ENCODE measurements at places on chromosomes 7 and 10.

DNA sequence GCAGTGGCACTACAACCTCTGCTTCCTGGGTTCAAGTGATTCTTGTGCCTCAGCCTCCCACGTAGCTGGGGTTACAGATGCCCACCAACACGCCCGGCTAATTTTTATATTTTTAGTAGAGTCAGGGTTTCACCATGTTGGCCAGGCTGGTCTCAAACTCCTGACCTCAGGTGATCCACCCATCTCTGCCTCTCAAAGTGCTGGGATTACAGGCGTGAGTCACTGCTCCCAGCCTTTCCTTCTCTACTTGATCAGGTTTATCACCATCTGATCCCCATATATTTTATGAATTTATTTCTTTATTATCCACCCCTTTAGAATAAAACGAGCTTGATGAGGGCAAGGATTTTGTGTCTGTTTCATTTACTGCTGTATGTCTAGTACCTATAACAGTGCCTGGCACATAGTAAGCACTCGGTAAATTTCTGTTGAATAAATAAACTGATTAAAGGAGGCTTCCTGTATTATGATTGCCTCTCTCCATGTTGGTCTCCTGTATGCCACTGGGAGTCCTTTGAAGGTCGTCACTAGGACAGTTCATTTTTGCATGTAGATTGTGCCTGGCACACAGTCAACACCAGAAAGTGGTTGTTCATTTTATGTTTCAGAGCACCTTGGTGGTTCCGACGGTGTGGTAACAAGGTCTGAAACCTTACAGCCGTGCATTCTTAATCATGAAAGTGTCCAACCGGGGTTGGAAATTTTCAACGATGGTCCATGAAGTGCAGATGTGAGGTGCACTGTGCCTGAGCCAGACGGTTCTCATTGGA is 9.6 kb upstream of the EIF3A start:
- DNase-seq, result no peak

DNA sequence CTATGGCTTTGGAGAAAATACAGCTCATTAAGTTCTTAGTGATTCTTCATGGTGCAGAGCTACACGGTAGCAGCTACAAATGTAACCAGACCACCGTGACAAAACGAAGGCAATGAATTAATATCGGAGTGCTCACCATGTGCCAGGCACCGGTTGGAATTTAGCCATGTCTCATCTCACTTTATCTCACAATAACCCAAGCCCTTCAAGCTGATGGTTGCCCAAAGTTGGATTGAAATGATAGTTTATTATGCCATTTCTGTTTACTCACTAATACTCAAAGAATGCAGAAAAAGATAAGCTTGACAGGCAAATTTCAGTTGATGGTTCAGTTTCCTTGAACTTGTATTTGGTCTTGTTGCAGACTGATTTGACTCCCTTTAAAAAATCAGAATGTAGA is 312.6 kb downstream of the SKIDA1 start:
- no peak for DNase-seq

DNA sequence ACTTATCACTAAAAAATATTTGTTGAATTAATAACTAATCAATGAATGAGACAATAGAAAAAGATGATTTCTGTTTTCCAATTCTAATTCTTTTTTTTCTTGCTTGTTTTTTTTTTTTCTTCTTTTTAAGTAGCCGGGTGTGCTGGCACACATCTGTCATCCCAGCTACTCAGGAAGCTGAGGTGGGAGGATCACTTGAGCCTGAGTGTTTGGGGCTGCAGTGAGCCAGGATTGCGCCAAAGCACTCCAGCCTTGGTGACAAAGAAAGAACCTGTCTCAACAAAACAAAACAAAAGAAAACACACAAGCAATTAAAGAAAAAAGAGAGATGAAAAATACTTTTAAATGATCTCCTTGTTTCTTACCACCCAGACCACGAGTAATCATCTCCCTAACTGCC is 1109.3 kb downstream of the REEP3 start:
- DNase-seq, result no peak

GRCh38 chr10:125054669-125055268 is 105.6 kb downstream of the CTBP2 start:
- no peak for DNase-seq

- DNase-seq, result no peak
These were observed 28.1 kb downstream of the XPNPEP1 start for GRCh38 chr10:109895095-109895818.

GRCh38 chr7:17239046-17239445 is 59.4 kb upstream of the AHR start:
- no peak for DNase-seq

DNA sequence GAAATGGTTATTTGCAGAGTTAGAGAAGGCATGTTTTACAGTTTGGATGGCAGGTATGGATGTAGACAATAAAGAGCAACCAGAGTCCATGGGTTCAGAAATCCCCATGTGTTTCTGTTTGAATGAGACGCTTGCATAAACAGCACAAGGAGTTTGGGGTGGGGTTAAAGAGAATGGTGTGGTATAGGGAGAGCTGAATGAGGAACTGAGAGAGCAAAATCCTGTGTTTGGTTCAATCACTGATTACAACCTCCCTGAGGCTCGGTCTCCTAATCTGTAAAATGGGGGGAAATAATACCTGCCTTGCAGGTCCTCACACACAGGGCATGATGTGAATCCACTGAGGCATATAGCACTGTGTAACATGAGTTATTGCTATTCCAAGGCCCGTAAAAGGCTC is 23.7 kb downstream of the CAV1 start:
- no peak for DNase-seq

GRCh38 chr10:28686835-28687682 is 9.7 kb downstream of the BAMBI start:
- DNase-seq, result no peak

- no peak for DNase-seq
These were observed 403.2 kb downstream of the RPS24 start for GRCh38 chr10:78436706-78437406.

DNA sequence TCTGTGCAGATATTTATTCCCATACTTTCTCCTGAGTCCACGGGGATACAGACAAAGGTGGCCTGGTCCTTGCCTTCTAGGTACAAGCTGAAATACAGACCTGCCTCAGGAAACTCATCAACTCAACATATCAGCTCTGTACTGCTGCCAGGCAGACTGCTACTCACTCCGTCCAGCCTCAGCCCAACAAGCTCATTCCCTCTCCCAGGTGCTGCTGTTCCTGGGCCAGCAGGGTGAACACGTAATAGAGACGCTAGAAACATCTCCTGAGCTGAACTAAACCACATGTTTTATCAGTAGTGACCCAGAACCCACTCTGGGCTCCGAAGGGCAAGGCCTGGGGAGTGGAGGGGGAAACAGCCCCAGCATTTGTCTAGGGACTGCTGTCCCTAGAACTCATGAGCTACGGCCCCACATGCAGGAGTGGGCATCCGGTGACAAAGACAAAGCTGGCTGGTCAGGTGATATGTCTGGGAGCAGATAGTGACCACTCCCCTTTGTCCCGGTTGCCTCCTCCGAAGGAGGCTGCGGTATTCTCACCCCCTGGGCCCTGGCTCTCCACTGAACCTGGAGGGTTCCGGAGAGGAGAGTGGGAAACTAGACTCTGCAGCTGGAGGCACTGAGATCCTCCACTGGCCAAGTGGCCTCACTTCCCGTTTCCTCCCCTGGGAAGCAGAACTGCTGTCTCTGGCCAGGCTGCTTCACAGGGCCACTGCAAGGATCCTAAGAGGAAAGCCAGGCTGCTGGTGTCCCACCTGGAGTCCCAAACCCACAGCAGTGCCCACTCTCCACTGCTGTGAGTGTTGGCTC is 116.1 kb downstream of the FAM53B start:
- no peak for DNase-seq

DNA sequence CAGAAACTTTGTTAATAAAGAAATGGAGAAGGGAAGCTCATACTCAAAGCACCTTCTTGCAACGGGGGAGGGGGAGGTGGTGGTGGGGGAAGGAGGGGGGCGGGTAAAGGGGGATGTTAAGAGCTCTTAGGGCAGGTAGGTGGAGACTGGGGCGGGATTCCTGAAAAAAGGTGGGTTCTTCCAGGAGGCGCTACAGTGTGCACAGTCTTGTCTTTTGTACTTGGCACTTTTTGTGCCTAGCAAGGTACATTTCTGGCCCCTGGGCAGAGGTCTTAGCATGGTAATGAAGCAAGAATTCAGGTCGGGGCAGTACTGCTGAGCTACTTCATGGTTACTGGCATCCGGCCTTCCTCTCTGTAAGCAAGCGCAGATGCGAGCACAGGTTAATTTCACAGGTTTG is 15.2 kb upstream of the LAMB4 start:
- DNase-seq, result no peak

DNA sequence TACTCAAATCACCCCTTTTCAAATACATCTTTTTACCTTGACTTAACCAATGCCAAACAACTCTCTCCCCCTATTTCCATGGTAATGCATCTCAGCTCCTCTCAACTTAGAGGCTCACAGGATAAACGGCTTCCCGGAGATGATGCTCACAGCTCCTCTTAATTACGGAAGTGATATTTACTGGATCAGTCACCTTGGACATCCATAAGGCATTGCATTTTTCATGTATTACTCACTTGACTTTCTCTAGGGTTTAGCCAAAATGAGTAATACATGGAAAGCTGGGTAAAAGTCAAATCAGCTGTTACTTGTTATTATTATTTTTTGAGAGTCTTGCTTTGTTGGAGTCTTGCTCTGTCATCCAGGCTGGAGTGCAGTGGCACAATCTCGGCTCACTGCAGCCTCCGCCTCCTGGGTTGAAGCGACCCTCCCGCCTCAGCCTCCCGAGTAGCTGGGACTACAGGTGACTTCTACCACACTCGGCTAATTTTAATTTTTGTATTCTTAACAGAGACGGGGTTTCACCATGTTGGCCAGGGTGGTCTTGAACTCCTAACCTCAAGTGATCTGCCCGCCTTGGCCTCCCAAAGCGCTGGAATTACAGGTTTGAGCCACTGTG is 73.3 kb upstream of the RHEB start:
- DNase-seq, result no peak

GRCh38 chr7:90965211-90965610 is 299.0 kb upstream of the FZD1 start:
- DNase-seq, result no peak

- no peak for DNase-seq
These were observed 31.2 kb downstream of the ARMH3 start for GRCh38 chr10:102024799-102025198.

- DNase-seq, result no peak
These were observed 223.3 kb downstream of the MLLT10 start for GRCh38 chr10:21757185-21757901.

- DNase-seq, result peak; percentile 26
These were observed 114.1 kb downstream of the VIPR2 start for GRCh38 chr7:159030490-159031134.

DNA sequence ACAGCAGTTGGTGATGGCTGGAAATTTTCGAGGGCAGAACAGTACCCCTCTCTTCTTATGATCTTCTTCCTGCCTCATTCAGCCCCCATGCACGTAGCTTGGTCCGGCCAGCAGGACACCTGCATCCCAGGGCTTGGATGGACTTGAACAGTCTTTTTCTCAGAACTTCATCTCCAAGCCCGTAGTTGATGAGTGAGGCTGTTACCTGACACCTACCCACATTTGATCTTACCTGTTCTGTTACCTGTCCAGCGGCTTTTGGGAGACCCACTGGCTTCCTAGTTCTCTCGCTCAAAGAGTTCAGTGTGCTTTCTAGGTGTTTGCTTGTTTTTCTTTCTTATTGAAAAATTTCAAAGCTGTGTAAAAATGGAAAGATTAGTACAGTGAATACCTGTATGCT is 212.2 kb downstream of the CUX1 start:
- no peak for DNase-seq

DNA sequence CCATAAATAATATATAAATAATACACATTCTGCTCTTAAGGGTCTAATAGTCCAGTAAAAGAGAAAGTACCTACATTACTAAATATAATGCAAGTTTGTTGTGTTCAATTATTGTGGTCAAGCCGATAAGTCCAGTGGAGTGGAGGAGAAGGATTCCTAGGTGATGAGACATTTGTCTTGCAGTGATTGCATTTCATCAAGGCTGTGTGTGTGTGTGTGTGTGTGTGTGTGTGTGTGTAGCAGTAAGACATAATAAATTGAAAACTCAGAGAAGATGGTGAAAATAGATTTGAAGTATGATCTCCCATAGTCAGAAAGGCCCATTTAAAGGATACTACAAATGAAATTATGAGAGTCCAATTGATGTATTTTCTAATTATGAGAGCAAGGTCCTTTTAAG is 192.5 kb upstream of the SEMA3C start:
- DNase-seq, result no peak

DNA sequence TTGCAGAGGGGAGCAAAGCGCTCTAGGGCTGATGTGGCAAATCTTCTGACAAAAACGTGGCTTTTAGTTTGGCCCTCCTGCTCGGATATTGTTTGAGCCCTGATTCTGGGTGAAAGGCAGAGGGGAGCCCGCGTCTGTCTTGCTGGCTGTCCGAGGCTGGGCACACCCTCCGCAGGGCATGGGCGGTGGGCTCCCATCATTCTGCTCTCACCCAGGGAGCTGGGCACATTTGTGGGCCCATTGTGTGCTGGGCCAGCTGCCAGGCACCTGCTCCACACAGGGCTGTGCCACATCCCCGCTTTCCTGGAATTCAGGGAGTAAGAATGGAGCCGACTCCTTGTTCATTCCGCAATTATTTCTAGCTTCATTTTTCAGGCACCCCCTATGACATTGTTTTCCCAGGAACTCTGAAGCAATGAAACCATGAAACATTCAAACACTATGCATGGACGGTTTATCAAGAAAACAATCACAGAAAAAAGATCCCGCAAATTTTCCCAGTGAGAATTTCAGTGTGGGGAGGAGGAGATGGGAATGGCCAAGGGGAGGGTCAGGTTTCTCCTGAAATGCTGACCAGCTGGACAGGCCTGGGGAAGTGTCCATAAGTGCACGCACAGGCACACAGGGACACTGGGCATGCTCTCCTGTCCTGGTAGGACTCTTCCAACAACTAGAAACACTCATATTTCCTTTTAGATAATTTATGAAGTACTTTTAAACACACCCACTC is 341.1 kb downstream of the CXCL12 start:
- DNase-seq, result no peak

- DNase-seq, result no peak
These were observed 45.5 kb downstream of the GSAP start for GRCh38 chr7:77370606-77371005.

GRCh38 chr10:88004451-88004850 is 141.0 kb downstream of the PTEN start:
- no peak for DNase-seq

DNA sequence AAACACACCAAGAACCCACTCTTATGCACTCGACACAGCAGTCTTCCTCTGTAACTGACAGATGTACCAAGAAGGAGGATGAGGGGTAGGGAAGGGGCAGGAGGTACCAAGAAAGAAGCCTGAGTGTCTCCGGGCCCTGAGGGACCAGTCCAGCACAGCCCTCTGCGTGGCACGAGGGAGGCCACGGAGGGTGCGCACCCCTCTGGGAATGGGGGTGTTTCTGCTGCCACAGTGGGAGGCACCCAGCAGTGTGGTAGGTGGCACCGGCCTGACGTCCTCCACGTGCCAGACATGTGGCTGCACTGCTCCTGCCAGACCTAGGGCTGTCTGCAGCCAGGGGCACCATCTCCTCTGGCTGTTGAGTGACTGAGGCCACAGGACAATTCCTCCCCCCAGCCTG is 154.3 kb downstream of the ZMYND11 start:
- DNase-seq, result no peak

GRCh38 chr7:137801491-137801890 is 45.3 kb downstream of the DGKI start:
- DNase-seq, result no peak

GRCh38 chr7:14836006-14836405 is 66.5 kb downstream of the DGKB start:
- DNase-seq, result no peak

- DNase-seq, result no peak
These were observed 114.1 kb downstream of the CPED1 start for GRCh38 chr7:121102619-121103018.

All from activated T-cell treated with anti-CD3 and anti-CD28 coated beads, Interleukin-2, amount 50 U/mL, for 1 hour (primary cell).